ENCODE measurements at places on chromosomes 2 and 18. TPM values are rescaled to one million over a fixed set of nuclear protein-coding genes. Genes with fewer than 3 reads are reported as not detected.
A peak's percentile ranks its signal among the peaks of the same experiment; 100 is the strongest.

- DNase-seq, result no peak
Observed at GRCh38 chr2:20188851-20189250, 36.1 kb downstream of the SDC1 start.

- DNase-seq, result no peak
Observed at GRCh38 chr18:59814891-59815290, 84.9 kb upstream of the PMAIP1 start.

DNA sequence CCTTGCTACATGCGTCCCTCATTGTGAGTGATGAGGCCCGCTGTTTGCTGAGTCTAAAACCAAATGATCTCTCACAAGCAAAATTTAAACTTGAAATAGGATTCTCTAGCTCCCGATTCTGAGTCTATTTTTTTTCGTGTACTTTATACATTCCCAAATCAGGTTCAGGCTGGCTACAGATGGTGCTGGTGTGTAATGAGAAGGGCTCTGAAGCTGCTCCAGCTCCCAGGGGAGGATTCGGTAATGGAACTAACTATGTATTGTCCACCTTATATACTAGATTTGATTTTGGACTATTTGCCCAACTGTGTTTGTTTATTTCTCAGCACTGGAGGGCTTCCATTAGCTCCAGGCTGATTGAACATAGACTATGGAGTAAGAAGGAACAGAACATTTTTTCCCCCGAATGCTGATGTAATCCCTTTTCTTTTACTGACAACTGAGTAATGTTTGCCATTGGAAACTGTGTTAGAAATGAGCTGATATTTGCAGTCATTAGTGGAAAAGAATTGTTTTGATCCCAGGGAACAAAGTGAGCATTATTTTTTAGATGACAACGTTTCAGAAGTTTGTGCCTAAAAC lies 274.0 kb upstream of the FIGN start:
- no peak for DNase-seq

IHH gene
- not detected for total RNA-seq

DNA sequence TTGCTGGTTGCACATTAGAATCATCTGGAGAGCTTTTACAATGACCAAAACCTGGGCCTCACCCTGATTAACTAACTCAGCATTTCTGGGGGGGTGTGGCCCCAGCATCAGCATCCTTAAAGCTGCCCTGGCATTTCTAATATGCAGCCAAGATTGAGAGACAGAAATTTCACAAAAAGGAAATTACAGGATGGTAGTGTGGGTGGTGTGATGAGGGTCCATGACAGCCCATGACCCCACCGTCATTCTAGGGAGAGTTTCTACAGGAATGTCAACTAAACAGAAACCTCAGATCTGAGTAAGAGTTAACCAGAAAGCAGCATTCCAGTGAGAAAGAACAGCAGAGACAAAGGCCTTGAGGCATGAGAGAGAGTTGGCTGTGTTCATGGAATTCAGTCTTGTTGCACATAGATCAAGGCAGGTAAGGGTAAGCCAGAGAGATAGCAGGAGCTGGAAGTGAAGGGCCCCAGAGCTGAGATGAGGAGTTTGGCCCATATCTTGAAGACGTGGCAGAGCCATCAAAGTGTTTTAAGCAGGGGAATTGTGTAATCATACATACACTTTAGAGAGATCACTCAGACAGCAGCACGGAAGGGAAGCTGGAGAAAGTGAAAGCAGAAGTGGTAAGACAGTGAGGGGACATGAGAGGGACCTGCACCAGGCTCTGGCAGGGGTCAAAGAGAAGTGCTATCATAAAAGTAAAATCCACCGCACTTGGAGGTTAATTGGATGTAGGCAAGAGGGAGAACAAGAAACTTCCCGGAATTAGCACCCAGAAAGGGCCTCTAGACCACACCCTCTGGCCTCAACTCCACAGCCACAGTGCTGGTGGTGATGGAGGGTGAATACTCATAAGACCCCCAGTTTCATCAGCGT lies 7.8 kb upstream of the TRABD2A start:
- peak; percentile 35 for DNase-seq

DNA sequence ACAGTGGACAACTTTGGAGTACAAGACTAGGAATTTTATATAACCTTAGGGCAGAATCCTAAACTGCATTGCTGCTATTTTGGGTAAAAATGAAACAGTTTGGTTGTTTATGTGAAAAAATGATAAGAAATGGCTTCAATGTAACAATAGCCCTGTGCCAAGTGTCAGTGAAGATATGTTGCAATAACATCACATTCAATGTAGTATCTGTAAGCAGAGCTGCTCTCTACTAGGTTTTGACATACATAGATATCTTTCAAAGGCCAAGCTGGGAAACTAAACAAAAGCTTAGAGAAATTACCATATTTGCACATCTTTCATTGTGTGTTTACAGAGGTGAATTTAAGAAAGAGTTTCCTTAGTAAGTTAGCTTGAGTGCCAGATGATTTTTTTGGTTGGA lies 135.0 kb upstream of the DOK6 start:
- no peak for DNase-seq

DNA sequence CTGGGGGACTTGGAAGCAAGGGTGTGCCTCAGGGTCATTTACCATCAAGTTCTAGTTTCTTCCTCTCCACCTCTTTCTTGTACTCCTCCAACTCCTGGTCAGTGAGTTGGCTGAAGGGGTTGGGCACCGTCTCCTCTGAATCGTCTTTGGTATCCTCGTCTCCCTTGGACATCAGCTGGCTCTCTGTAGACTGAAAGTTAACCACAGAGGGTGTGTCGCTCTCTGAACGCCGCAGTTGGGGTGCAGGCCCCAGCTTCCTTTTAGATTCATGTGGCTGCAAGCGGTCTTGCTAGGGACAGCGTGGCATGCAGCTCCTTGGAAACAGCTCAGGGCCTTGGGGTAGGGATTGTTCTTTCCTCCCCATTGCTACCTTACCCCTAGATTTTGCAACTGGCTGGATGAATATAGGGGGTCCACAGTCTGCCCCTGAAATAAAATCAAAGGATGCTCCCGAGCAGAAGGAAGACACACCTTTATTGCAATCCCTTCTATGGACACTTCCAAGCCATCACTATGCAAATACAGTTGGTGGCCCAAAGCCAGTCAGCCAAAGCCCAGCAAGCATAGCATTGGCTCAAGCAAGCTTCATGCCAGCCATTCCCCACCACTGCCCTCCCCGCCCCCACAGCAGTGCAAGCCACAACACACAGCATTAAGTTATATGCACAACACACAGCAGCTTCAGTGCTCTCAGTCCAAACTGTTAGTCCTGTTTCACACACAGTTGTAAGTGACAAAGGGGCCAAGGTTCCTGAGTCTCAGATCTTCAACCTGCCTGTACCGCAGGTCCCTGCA lies 93.2 kb downstream of the ADD2 start:
- DNase-seq, result no peak

- DNase-seq, result no peak
Observed at GRCh38 chr2:177712462-177712861, 319.9 kb downstream of the AGPS start.

DNA sequence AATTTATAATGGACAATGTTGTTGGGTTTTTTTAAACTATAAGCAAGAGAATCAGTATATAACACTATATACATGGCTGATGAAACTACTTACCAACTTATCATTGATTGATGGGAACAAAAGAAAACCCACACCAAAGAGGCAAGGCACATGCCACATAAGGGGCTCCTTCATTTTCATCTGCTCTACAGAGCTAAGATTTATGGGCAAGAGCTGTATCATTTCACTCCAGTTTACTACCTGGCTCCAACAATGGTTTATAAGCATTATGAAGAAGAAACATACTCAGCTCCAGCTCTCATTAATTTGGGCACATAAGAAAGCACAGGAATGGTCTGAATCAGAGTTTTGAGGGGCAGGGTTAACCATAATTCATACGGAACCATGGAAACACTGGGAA lies 283.3 kb downstream of the AGPS start:
- no peak for DNase-seq

DNA sequence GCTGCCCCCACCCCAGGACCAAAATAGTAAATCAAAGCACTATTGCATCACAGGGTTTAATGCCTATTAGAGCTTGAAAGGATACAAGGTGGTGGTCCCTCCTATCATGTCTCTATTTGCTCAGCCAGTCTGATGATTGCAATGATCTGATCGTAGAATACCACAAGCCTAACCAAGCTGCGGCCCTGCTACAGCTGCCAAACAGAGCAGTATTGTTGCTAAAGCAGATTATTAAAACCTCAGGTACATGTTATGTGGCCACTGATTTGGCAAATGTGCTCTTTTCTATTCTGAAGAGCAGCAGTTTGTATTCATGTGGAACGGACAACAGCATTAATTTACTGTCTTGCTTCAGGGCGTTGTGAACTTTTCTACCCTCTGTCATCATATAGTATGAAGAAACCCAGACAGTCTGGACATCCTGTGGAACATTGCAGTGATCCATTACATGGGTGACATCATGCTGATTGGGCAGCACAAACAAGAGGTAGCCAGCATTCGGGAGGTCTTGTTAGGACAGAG lies 8.4 kb upstream of the VAPA start:
- DNase-seq, result no peak

CETN1 gene
- total RNA-seq, result not detected

DNA sequence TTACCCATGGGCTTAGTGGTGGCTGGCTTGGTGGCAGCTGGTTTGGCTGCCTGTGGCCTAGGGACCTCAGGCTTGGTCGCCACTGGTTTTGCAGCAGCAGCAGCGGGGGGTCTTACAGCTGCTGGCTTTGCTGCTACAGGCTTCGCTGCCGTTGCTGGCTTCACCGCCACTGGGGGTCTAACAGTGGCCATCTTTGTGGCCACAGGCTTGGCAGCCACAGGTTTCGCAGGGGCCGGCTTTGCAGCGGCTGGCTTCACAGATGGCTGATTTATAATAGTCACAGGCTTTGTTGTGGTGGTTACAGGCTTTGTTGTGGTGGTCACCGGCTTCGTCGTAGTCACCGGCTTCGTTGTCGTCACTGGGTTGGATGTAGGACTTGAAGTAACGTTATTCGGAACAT lies 77.8 kb downstream of the COL6A3 start:
- no peak for DNase-seq

GRCh38 chr2:181738074-181738473 lies 57.8 kb upstream of the NEUROD1 start:
- no peak for DNase-seq

DNA sequence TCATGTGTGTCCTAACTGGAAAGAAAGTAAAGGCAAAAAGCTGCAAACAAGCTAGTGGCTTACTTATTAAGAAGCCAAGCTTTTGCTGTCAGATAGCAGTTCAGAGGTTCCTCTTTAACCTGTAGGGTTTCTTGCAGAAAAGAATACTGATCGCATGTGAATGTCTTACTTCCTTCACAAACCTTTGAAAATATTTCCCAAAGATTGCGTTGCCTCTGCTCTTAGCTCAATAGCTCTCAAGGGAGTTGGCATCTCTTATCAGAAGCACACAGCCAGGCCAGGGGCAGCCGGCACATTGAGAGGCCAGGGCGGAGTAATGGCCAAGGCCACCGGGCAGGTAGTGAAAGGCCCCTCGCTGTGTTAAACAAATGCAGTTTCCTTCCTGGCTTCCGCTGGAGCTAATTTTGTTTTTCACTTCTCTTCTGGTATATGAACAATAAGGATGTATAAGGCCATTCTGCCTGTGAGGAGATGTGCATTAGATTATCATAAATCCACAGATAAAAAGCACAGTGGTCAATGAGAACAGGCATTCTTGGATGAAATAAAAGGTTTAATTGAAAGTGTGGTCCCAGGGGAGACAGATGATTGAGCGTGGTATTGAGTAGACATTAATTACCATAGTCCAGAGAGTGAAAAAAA lies 542.4 kb upstream of the NRP2 start:
- no peak for DNase-seq

DNA sequence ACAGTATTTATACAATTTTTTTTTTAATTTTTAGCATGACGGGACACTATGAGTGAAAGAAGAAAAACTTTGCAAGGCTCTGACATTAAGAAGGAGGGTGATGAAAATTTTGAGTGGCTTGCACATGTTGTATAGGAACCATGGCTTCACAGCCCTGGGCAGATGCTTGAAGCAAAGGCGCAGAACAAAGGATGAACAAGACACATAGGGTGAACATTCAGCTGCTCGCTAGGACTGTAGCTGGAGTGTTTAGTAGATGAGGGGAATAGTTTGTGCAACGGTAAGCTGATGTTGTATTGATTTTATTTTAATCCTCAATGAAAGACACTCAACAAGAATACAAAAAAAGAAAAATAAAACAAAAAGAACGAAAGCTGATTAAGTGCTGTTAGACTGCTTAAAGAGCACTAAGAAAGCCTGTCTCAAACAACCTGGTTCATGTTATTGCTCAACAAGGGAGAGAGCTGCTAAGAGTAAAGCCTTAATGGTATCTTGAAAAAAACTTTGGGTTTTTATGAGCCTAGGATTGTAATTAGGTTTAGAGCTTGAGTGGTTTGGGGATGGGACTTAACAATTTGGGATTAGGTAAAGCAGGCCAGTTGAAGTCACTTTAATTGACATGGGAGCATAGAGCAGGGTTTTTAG lies 41.2 kb upstream of the GCFC2 start:
- DNase-seq, result no peak

FBXO15 gene
- 0.69 TPM for total RNA-seq

CROCC2 gene
- not detected for total RNA-seq

DNA sequence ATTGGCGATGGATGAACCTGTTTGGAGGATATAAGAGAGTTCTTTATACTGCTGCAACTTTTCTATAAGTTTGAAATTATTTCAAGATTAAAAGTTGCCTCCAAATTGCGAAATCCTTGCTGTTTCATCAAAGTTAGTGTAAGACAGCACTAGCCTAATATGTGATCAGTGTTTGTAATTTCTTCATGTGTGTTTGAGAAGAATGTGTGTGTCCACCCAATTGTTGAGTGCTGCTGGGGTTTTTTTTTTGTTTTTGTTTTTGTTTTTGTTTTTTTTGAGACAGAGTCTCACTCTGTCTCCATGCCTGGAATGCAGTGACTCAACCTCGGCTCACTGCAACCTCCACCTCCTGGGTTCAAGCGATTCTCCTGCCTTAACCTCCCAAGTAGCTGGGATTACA lies 33.4 kb downstream of the CDK15 start:
- no peak for DNase-seq

- no peak for DNase-seq
Observed at GRCh38 chr2:18961991-18962421, 372.6 kb upstream of the NT5C1B start.

ATOH8 gene
- not detected for total RNA-seq
